ENCODE measurements at places on chromosomes 4 and X.

DNA sequence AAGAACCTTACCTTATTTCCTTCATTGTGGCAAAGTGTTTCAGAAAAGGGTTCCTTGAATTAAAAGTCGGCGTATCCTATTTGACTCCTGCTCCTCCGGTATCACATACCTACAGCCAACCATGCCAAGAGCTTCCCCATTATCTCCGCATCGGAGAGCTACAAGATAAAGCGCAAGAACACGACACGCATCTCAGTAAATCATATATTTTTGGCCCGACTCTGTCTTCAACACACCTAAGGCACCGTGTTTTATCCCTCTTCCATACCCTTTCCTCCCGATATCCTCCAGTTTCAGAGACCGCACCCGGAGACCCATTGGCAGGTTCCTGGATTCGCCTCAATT lies 497 bp upstream of the THAP9 start:
- no peak for DNase-seq

DNA sequence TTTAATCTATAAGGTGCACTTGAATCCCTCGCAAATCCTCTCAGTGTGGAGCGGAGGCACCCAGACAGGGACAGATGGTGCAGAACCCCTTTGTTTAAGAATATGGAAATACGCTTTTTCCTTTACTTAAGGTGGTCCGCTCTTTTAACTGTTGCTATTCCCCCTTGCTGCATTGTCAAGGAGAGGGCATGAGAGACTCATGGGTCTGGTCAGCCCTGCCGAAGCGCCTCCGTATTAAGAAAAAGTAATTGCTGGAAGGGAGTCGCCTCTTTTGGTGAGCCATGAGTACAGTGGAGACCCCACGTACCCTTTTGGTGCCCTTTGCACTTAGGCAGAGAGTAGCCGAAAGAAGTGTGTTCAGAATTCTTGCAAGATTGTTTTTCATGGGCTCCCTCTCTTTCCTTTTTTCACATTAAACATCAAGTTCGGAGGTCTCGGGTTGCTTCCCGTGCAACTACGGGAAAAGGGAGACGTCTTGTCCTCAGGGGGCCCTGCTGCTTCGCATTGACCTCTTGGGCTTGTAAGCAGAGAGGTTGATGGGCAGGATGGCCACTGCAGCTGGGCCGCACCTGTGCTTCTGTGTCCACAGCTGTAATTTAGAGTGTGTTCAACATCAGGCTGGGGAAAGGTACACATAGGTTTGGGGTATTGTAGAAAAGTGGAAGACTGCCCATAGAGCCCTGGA lies 109.6 kb downstream of the SPRY1 start:
- DNase-seq: no peak

DNA sequence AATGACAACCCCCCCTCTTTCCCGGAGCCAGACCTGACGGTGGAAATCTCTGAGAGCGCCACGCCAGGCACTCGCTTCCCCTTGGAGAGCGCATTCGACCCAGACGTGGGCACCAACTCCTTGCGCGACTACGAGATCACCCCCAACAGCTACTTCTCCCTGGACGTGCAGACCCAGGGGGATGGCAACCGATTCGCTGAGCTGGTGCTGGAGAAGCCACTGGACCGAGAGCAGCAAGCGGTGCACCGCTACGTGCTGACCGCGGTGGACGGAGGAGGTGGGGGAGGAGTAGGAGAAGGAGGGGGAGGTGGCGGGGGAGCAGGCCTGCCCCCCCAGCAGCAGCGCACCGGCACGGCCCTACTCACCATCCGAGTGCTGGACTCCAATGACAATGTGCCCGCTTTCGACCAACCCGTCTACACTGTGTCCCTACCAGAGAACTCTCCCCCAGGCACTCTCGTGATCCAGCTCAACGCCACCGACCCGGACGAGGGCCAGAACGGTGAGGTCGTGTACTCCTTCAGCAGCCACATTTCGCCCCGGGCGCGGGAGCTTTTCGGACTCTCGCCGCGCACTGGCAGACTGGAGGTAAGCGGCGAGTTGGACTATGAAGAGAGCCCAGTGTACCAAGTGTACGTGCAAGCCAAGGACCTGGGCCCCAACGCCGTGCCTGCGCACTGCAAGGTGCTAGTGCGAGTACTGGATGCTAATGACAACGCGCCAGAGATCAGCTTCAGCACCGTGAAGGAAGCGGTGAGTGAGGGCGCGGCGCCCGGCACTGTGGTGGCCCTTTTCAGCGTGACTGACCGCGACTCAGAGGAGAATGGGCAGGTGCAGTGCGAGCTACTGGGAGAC lies 1.6 kb downstream of the PCDH10 start:
- no peak for DNase-seq

GRCh38 chr4:114334884-114335330 lies 263.7 kb upstream of the UGT8 start:
- no peak for DNase-seq

- DNase-seq: no peak
Observed at GRCh38 chr4:113349430-113349829, 300.0 kb downstream of the ANK2 start.
